ENCODE measurements at places on chromosomes 6 and 20. TPM values are rescaled to one million over a fixed set of nuclear protein-coding genes. Genes with fewer than 3 reads are reported as not detected.

Gene SLA2
- total RNA-seq, result not detected

Gene OXT
- not detected for total RNA-seq

Gene CST2
- not detected for total RNA-seq

Gene IP6K3
- 6.8 TPM for total RNA-seq

Gene DUSP15
- total RNA-seq, result 2.5 TPM

Gene HLA-F
- 8.2 TPM for total RNA-seq

DNA sequence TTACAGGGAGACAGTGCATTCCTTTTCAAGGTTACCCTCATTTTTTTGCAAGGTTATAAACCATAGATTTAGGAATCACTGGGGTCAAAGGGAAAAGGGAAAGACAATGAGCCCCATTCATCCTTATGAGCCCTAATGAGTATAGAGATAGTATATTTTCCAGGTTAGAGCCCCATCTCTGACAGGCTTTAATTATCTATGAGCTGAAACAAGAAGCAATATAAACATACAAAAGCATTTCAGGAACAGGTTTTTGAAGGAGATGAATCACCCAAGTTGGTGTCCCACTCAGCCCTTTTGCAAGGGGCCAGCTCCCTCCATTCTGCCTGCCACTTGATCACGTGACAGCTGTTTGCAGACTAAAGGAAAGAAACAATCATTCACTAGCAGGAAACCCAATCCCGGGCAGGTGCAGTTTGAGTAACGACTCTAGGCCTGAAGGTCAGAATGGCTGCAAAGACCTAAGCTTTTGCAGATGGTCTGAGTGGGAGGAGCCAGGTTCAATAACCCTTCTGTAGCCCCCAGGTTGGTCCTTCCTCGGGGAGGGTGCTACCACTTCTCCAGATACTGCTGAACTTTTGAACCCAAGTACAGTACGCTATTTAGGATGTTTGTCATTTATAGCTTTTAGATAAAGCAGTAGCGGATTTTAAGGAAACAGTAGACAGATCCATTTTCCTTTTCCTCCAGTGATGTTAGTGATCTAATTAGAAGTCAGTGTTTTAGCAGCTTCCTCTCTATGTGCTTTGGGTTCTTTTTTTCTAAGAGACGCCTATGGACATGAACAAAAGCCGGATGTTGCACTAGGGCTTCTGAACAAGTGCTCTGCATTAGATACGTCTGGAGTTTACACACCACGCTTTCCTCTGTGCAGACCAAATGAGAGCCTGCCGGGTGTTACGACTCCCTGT lies 253.2 kb downstream of the SOX4 start:
- no peak for DNase-seq

DNA sequence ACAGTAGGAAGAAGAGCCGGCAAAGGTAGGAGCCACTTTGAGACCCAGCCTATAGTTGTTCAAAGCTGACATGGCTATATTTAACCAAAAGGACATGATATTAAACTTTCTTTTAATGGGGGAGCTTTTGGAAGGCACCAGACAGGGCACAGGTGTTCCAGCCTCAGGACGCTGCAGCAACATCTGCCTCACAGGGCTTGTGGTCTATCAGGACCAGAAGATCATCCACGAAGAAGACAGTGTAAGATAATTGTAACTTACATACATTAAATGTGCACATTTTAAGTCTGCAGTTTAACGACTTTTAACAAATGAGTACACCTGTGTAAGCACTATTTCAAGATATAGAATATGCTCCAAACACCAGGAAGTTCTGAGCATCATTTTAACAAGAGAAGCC lies 168.2 kb upstream of the PMEPA1 start:
- DNase-seq, result no peak

GRCh38 chr6:56688521-56688920 lies 45.8 kb upstream of the DST start:
- DNase-seq, result no peak

- DNase-seq, result no peak
Observed at GRCh38 chr6:161011492-161012480, 20.2 kb downstream of the MAP3K4 start.

DNA sequence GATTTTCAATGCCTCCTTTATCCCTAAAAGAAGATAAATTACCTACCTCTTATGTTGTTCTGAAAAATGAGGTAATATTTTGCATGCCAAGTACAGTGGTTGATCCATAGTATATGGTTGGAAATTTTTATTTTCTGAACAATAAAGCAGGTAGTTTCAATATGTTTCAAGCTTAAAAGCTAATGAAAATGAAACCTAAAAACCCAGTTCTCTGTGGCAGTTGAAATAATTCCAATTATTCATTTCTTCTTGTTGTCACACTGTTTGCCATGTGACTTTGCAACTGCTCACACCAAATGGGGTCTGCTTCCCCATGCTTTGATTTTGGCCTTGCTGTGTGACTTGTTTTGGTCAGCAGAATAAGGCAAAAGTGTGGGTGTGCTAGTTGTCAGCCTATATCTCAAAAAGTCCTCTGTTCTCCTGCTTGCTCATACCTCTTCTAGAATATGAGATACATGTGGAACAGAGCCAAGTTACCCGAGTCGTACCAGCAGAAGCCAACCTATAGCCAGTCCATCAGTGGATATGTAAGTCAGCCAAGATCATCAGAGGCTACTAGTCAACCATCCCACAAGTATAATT lies 197.2 kb upstream of the THEMIS start:
- no peak for DNase-seq

DNA sequence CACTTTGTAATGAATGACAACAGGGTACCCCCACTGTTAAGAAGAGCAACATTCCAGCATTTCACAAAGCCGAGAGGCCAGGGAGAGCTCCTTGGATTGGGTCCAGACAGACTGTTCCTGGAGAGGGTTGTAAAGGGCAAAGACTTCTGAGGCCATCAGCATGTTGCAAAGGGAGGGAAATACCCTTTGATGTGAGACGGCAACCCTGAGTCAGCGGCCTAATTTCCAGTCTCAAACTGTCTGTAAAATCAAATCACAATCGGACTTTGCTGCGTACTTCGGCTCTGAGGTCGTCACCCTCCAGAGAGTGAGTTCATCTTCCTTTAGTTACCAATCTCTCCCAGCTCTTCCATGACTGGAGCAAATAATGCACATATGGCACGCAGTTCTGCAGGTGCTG lies 101.0 kb upstream of the DTNBP1 start:
- peak; percentile 32 for DNase-seq

DNA sequence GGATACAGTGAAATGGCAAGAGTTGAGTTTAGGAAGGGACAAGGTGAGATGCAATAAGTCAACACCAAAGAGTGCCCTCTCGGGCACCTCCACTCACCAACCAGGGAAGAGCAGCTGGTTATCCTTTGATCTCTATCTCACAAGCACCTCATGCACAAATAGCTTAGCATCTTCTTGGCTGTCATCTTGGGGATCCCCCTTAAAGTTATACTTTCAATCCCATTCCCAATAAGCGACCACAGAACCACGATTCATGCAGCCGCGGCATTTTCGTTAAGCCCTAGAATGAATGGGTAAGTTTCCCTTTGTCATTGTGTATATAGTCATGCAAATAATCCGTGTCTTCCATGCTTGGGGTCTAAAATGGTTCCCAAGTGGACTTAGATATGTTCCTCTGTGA lies 73.5 kb downstream of the ADTRP start:
- no peak for DNase-seq

DNA sequence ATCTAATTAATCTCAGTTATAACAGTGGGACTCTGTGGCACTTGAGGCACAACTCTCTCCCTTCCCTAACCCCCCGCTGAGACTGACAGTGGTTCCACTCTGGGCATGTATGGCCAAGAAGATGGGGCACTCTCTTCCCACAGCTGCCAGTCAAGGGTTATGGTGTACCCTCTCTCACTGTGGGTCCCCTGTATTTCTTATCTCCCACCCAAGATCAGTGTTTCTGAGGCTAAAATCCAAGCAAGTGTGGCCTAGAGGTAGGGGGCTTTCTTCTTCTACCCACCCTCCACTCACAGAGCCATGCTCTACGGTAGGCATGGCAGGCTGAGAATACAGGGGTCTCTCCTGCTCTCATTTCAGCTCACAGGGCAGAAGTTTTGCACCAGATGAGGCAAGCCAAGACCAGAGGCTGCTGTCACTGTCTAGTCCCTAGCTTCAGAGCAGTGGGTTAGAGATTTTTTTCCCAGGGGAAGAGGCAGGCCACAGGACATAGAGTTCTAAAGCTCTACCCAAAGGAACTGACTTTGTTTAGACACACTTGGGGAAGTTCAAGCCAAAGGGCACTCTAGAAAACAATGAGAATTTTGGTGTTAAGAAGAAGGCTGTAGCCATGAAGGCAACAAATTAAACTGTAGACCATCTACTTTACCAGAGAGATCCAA lies 31.7 kb upstream of the HINT3 start:
- DNase-seq, result no peak

DNA sequence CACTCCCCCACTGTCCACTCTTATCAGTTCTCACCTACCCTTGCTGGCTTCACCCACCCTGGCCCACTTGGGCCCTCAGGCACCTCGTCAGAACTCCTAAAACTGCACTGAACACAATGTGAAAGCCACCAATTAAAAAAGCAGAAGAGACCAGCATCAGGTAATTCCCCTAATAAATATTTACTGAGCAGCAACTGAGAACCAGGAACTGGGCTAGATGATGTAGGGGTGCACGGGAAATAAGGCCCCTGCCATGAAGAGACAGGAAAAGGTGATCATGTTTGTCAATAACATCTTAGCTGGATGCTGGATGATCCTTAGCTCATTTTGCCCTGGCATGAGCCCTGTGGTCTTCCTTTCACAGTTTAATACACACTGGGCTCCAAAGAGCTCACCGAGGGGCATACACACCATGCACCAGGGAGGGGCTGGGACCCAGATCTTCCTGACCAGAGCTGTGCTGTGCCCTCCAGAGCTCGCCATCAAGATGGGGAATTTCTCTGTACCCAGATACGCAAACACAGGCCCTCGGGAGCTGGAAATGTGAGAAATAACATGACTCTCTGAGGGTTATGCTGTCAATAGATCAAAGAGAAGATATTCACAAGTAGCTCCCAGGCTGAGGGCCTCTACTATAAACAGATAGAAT lies 113.6 kb upstream of the SLC22A16 start:
- DNase-seq, result no peak

GRCh38 chr20:44135012-44135412 lies 52.0 kb downstream of the JPH2 start:
- DNase-seq, result no peak

DNA sequence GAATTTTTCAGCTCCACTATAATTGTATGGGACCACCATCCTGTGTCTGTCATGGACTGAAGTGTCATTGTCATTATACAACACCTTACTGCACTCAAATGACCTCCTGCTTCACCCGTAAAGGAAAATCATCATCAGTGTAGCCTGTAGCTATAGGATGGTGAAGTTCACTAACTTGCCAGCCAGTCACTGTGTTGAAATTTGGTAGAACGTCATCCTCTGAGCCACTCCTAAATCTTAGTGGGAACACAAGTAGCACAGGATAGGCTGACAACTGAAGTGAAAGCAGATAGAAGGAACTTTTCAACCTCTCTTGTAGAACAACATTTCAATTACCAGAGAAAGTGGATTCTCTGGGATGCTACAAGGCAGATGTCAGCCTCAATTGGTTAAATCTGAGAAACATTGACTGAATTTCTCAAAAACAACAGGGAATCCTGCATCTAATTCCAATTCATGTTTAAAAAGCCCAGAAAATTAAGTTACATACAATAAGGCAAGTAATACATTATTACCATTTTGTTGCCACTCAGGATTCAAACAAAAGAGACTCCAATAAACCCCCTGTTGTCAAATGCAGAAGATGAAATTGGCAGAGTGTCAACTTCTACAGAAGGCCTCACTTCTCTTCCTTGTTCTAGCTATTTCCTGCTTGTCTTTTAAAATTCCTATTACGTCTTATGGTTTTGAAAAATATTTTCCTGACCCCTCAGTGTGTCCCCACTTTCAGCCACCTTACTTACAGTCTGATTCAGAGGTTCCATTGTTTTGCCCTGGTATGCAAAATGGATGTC lies 647.9 kb upstream of the AGPAT4 start:
- DNase-seq, result no peak

DNA sequence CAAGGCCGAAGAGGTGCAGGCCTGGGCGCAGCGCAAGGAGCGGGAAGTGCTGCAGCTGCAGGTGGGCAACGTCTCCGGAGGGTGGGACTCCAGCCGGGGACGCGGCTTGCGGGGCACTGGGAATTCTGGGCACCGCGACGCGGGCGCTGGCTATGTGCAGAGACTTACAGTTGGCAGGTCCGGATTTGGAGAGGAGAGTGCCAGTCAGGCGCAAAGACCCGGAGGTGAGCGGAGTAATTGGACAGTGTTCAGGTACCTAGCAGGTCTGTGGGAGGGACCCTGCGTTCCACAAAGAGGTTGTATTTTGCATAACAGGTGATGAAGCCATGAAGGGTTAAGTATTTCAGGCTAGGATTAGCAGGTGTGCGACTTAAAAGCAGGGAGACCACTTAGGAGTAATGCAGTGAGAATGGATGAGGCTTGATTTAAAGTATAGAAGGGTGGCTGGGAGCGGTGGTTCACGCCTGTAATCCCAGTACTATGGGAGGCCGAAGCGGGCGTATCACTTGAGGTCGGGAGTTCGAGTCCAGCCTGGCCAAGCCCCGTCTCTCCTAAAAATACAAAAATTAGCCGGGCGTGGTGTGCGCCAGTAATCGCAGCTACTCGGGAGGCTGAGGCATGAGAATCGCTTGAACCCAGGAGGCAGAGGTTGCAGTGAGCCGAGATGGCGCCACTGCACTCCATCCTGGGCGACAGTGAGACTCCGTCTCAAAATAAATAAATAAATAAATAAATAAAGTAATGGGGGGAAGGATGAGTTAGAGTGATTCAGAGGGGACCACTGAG lies 1.0 kb downstream of the MRPS26 start:
- DNase-seq, result peak; percentile 19

- DNase-seq, result no peak
Observed at GRCh38 chr6:20777801-20778200, 243.5 kb downstream of the CDKAL1 start.

GRCh38 chr6:11113038-11113437 lies 1.5 kb upstream of the ERVFRD-1 start:
- DNase-seq, result no peak

DNA sequence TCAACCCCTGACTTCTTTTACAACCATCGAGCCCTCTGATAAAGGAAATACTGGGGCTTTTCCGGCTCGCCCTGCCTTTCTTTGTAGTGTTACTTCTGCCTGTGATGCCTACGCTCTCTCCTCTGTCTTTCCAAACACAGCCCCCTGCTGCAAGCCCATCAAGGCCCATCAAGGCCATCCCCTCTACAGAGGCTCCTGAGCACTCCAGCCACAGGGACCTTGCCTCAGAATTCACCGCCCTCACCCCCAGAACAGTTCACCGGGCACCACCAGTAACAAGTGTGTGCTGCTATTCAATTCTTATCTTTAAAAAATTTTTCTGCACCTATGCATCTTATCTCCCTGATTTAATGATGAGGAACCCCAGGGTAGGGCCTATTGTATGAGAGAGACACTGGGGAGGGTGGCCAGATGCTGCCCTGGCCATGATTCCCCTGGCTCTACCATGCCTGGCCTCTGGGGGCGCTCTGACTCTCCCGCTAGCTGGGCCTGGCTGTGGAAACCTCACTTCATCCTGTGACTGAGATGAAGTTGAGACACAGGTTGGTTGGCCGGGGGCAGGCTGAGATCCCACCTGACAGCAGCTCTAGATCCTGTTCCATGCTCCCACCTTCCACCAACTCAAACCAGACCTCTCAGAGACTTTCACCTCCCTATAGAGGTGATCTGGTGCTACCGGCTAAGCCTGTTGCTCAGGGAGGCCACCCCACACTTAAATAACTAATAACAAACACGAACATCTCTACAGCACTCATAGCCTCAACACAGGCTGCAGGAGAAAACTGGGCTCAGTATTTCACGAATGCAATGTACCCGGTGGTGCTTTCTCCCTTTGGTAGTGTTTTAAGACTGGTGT lies 19.2 kb upstream of the GLP1R start:
- peak; percentile 6 for DNase-seq

Measured in A172 (cell line).